ENCODE measurements at places on chromosomes 11 and 22.

GRCh38 chr11:71340086-71340606 is 87.8 kb upstream of the SHANK2 start:
- DNase-seq = no peak

DNA sequence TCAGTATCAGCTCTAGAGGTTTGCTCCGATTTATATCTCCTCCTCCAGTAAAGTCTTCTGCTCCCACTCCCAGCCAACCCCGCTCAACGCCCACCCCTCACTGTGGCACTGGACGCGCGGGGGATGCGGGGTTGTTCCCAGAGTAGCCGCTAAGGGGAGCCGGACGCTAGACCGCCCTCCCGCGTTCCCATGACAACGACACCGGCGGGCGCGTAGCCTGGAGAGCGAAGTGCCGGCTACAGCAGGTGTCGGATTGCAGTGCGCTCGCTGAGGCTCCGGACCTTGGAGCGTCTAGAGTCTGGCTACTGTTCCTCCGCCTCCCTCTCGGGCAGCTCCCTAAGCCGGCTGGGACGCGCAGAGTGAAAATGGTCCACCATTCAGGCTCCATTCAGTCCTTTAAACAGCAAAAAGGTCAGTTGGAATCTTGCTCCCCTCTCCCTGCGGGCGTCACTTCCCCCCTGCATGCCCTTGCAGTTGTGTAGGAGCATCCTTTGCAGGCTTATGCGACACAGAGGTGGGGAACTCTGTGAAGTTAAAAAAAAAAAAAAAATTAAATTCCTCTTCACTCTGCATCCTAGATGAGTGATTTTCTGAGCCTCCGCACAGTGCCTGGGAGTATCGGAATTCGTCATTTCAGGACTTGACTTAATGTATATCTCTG is at the start of gene ANO3:
Gene ANO3 (plus strand): TSS at position 220 of the 661 bp plus-strand sequence. CDS start 146 bp downstream, at position 366.
- DNase-seq = no peak

DNA sequence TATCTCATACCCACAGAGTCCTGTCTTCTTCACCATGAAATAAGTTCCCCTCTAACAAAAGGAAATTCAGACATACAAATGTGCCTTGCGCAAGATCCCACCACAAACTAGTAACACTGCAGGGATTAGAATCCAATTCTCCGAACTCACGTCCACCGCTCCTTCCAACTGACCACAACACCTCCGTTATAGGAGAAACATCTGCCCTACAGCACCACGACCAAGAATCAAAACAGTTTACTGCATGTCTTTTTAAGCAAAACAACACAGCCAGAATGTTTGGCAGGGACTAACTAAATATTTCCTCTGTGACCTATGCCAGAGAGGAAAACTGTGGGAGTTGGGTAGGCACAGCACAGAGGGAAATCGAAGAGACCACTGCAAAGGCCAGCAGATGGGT is 72.7 kb upstream of the AKIP1 start:
- no peak for DNase-seq

GRCh38 chr22:29883775-29884097 is 762 bp downstream of the MTMR3 start:
- DNase-seq = no peak

GRCh38 chr11:9765320-9766101 is 101.6 kb downstream of the SWAP70 start:
- DNase-seq = no peak

- DNase-seq = no peak
Measured at GRCh38 chr22:39448205-39449054, 8.4 kb upstream of the MGAT3 start.

DNA sequence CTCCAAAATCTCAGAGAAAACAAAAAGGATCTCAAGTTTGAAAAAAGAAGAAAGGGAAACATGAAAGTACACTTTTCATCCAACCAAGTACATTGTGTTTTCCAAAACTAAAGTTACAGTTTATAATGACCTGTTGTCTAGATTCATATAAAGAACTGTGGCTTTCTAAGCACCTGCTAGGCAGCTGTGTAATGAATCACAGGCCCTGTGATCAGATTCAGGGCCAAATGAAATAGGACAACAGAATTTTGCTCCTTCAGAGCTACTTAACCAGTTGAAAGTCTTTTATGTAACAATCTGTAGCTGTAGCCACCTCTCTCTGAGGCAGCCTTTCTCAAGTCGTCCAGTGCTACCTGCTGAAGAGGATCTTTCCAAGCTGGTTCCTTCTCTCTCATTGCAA is 960.0 kb upstream of the RAG2 start:
- DNase-seq = no peak

All from cortex of kidney (tissue), 1 donor.